ENCODE measurements at places on chromosomes 12 and 14.

DNA sequence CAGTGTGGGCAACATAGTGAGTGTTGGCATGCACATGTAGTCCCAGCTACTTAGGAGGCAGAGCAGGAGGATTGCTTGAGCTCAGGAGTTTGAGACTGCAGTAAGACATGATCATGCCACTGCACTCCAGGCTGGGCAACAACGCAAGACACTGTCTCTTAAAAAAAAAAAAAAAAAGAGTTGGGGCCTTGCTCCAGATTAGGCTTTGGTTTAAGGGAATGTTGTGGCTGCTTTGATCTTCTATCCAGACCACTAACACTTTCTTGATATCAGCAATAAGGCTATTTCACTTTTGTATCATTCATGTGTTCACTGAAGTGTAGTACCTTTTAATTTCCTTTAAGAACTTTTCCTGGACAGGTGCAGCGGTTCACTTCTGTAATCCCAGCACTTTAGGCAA, 2.8 kb upstream of the FITM1 start:
- no peak for DNase-seq

- no peak for DNase-seq
Measured at GRCh38 chr12:93856611-93857010, 179.4 kb downstream of the CRADD start.

- DNase-seq, result no peak
Measured at GRCh38 chr12:80539029-80539428, 95.0 kb downstream of the PTPRQ start.

GRCh38 chr14:105281371-105282097, 19.3 kb downstream of the BRF1 start:
- no peak for DNase-seq

GRCh38 chr14:61838661-61839245, 76.5 kb downstream of the SNAPC1 start:
- DNase-seq, result no peak
